ENCODE measurements at places on chromosomes 7 and 10. TPM values are rescaled to one million over a fixed set of nuclear protein-coding genes. Genes with fewer than 3 reads are reported as not detected.

The LDB3 gene
- not detected for total RNA-seq

The MYH16 gene
- 0.30 TPM for total RNA-seq

The HYAL4 gene
- total RNA-seq: not detected

The PNLIPRP2 gene
- not detected for total RNA-seq

The UMAD1 gene
- 13.8 TPM for total RNA-seq

The EDRF1 gene
- total RNA-seq: 13.6 TPM

The GNG11 gene
- 171 TPM for total RNA-seq

The SLIT1 gene
- total RNA-seq: under 0.01 TPM

The GDF10 gene
- under 0.01 TPM for total RNA-seq

The COL28A1 gene
- total RNA-seq: not detected

The HABP2 gene
- not detected for total RNA-seq

The CLCN1 gene
- total RNA-seq: not detected

The PDZD7 gene
- total RNA-seq: 0.65 TPM

The TCERG1L gene
- total RNA-seq: not detected

The NKX6-2 gene
- total RNA-seq: not detected

The GAD2 gene
- not detected for total RNA-seq

The SGCE gene
- 55.5 TPM for total RNA-seq

The FAM25C gene
- not detected for total RNA-seq

The DBF4 gene
- total RNA-seq: 38.6 TPM

The ZNF804B gene
- not detected for total RNA-seq

The TBL2 gene
- 77.0 TPM for total RNA-seq

The TMEM184A gene
- total RNA-seq: not detected

The LAMB4 gene
- total RNA-seq: 0.15 TPM

The NEUROG3 gene
- total RNA-seq: not detected

The VPS37D gene
- total RNA-seq: 2.9 TPM

The NEURL1 gene
- total RNA-seq: 0.15 TPM

The CFAP46 gene
- 1.3 TPM for total RNA-seq
